ENCODE measurements at places on chromosomes 12 and 14.

DNA sequence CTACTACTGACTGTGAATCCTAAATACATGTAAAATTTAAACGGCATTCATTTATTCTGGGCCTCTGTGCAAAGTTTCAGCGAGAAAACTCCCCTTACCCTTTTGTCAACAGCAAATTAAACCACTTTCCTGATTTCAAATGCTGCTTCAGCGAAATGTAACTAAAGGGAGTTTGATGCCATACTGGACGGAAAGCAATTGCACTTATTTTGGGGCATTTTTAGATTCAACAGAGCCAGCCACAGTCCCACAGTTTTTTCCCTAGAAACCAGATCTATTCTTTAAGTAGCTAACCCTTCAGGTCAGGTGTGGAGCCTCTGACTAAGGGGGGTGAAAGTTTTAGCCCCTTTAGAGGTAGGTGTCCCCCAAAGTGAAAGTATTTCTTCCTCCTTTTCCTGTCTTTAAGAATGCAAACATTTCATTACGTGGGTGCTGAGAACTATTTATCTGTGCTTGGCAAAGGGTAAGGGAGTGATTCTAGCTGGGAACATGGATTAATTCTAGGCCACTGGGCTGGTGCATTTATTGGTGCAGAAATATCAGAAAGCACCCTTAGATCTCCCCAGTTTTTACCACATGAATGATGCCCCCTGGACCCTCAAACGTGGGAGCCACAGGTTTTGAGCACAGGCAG lies 72.7 kb downstream of the SPTB start:
- no peak for DNase-seq

DNA sequence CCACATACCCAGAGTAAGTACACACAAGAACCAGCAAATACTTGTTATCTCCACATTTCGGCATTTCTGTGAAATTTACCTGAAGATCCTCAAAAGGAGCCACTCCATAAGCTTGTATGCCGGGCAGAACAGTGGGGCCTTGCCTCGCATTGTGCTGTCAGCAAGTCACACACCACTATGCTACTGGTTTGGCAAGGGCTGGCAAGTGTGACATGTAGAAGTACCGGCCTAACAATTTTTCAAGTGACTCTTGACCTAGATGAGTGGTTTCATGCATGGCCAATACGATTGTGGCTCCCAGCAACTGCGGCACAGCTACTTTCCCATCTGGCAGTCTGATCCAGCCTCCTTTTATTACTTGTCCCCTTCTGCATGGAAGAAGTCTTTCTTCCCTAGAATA lies 69.8 kb downstream of the GAS2L3 start:
- DNase-seq = no peak

DNA sequence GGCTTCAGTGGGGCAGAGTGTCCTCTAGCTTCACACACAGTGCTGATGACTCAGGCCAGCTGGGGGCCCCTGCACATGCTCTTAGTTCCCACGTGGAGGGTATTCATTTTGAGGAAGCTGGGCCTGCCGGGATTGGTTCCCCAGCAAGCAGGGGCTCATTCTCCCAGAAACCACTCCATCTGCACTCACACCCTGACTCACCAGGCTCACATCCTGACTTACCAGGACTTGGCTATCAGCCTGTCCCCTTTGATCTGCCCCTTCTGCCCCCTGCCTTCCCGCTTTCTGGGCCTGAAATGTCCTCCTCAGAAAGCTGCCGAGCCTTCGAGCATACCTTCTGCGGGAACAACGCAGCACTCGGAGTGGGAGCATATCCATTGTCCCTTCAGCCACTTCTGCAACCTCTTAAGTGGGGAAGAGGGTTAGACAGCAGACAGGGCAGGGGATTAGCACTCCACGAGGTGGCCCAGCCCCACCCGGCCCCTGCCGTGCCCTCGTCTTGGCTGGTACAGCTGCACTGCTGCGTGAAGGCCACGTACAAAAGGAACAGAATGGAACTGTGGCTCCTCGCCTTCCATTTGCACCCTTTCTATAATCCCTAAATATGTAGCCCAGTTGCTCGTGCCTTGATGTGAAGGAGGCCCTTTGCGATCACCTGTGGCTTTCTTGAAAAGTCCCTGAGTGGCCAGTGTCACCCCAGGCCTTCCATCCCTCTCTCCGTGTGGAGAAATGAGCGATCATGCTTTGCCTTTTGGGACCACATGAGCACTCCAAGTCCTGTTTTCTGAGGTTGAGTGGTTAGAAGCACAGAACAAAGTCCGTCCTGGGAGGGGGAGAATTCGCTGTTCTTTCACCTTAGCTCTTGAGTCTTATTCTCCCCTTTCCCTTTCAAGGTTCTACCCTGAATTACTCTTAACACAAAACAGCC lies 26.1 kb downstream of the TPCN1 start:
- DNase-seq = no peak

DNA sequence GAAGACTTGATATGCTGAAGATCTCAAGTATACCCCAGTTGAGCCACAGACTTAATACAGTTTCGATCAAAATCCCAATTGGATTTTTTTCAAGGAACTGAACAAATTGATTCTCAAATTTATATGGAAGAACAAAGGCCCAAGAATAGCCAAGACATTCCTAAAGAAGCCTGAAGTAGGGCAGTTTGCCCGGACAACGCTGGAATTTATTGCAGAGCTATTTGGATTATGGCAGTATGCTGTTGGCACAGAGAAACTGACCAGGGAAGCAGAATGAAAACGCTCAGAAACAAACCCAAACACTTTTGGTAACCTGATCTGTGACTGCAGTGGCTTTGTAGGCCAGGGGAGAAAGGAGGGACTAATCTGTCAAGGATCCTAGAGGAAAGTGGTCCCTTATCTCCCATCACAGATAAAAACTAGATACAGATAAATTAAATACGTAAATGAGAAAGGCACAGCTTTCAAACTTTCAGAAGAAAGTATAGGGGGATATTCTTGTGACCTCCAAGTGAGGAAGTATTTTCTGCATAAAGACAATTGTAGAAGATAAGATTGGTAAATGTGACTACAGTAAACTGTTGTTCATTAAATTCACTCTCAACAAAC lies 35.9 kb upstream of the GSC start:
- no peak for DNase-seq

- no peak for DNase-seq
Measured at GRCh38 chr12:3836641-3837040, 36.6 kb downstream of the PARP11 start.

- DNase-seq = no peak
Measured at GRCh38 chr14:38618514-38618913, 362.6 kb upstream of the CLEC14A start.

All from activated CD8-positive, alpha-beta T cell treated with anti-CD3 and anti-CD28 coated beads, Interleukin-2, amount 10 ng/mL, durations not matched to agents 7 days and 5 days (primary cell).